Stimulated activated naive B cell treated with anti-CD40 and anti-IgM and Interleukin-4, amounts not matched to agents 10 μg/mL and 1 μg/mL and 100 μg/mL, for 72 hours (primary cell): ENCODE measurements at places on chromosomes 3 and 15.

- DNase-seq: no peak
These were observed 15.4 kb downstream of the CDV3 start for GRCh38 chr3:133588784-133589465.

GRCh38 chr3:99879275-99879674, 61.6 kb downstream of the CMSS1 start:
- DNase-seq: no peak

DNA sequence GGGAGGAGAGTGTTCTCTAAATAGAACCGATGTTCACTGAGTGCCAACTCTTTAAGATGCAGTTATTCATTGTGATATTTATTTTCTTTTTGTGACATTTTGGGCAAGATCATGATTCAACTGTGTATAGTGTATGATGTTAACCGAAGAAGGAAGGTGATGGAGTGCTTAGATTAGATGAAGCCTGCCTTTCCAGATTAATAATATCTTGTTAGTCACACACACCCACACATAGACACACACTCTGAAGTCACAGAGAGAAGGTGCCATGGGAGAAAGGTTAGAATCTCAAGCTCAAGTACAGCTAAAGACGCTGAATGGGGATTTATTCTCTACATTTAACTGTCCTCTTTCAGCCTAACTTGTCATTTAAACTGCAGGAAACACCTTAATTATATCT, 77.0 kb downstream of the SLC9A9 start:
- DNase-seq: no peak

- no peak for DNase-seq
These were observed 279.5 kb downstream of the RPLP1 start for GRCh38 chr15:69732133-69732532.
